Dermis microvascular lymphatic vessel endothelial cell (primary cell): ENCODE measurements at places on chromosomes 5 and 9. TPM values are rescaled to one million over a fixed set of nuclear protein-coding genes. Genes with fewer than 3 reads are reported as not detected.

GRCh38 chr5:138809391-138809790, 56.2 kb downstream of the CTNNA1 start:
- DNase-seq = no peak

- no peak for DNase-seq
Observed at GRCh38 chr5:71014176-71014575, 11.0 kb downstream of the NAIP start.

Gene C5orf52
- not detected in 2 replicates for total RNA-seq

Gene SHROOM1
- total RNA-seq = 1.5 and 4.3 TPM in 2 replicates

Gene RAB3C
- total RNA-seq = under 0.01 and 0.38 TPM in 2 replicates

GRCh38 chr5:28190011-28190410, 1151.6 kb upstream of the CDH9 start:
- DNase-seq = no peak

Gene SLC45A2
- under 0.01 TPM in 1 of 2 replicates, not detected in the other for total RNA-seq

Gene CAPSL
- total RNA-seq = not detected in 2 replicates

- peak; percentile 10 for DNase-seq
Observed at GRCh38 chr9:112535301-112535700, 48.7 kb downstream of the KIAA1958 start.

- peak; percentile 35 for DNase-seq
Observed at GRCh38 chr5:178461004-178461730, 129.0 kb downstream of the COL23A1 start.

Gene GGTA1
- total RNA-seq = 4.9 and 13.4 TPM in 2 replicates

- DNase-seq = no peak
Observed at GRCh38 chr5:151213803-151214613, 9.9 kb downstream of the CCDC69 start.

Gene TPPP
- total RNA-seq = 0.13 TPM in 2 replicates
